ENCODE measurements at places on chromosomes 4 and X. TPM values are rescaled to one million over a fixed set of nuclear protein-coding genes. Genes with fewer than 3 reads are reported as not detected.

DNA sequence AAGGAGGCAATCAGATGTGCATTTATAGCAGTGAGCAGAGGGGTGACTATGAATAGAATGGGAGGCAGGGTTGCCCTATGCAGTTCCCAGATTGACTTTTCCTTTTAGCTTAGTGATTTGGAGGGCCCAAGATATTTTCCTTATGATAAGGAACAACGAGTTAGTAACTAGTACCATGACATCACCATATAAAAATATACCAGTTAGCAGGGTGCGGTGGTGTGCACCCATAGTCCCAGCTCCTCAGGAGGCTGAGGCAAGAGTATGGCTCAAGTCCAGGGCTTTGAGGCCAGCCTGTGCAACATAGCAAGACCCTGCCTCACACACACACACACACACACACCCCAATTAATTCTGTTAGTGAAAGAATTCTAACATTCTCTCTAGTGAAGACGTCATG lies 53.0 kb downstream of the IL13RA2 start:
- no peak for DNase-seq
- no peak overlapping the region for H3K27ac ChIP-seq

Gene HERC3
- total RNA-seq = 34.9 TPM

- H3K27ac ChIP-seq = peak overlapping the region; percentile 88
- H3K4me1 ChIP-seq = peaks cover 5% of the 10 kb centered on the region
- H3K4me3 ChIP-seq = peak overlapping the region; percentile 80
- H3K36me3 ChIP-seq = no peaks in the 10 kb centered on the region
- DNase-seq = peak; percentile 6
- H3K27me3 ChIP-seq = peaks cover 51% of the 10 kb centered on the region
Measured at GRCh38 chrX:15336023-15336413, 695 bp upstream of the PIGA start.

Gene KLB
- not detected for total RNA-seq

DNA sequence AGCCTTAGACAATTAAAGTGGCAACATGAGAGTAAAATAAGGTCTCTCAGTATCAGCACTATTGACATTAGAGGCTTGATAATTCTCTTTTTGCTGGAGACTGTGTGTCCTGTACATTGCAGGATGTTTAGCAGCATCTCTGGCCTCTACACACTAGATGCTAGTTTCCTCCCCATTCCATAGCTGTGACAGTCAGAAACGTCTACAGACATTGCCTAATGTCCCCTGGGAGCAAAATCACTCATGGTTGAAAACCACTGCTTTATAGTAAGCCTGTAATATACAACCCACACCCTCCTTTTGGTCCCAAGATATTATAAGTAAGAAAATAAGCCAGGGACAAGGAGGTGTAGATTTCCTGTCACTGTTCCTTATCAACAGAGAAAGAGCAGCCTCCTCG lies 166.0 kb downstream of the FRMPD4 start:
- no peak overlapping the region for H3K27ac ChIP-seq
- H3K36me3 ChIP-seq = no peaks in the 10 kb centered on the region
- H3K27me3 ChIP-seq = peaks cover 13% of the 10 kb centered on the region
- DNase-seq = peak; percentile 41
- H3K4me1 ChIP-seq = peaks cover 5% of the 10 kb centered on the region
- no peak overlapping the region for H3K4me3 ChIP-seq

Gene BRCC3
- total RNA-seq = 22.9 TPM

- H3K36me3 ChIP-seq = no peaks in the 10 kb centered on the region
- peak; percentile 73 for DNase-seq
- no peaks in the 10 kb centered on the region for H3K27me3 ChIP-seq
- H3K4me1 ChIP-seq = peaks cover 7% of the 10 kb centered on the region
- peak overlapping the region; percentile 9 for H3K27ac ChIP-seq
Measured at GRCh38 chr4:103400405-103400804, 202.3 kb upstream of the CENPE start.

Gene RUFY3
- 42.7 TPM for total RNA-seq
